ENCODE measurements at places on chromosomes 4 and X. TPM values are rescaled to one million over a fixed set of nuclear protein-coding genes. Genes with fewer than 3 reads are reported as not detected.
A peak's percentile ranks its signal among the peaks of the same experiment; 100 is the strongest.

GRCh38 chr4:179624768-179625181 is 2182.5 kb upstream of the AGA start:
- no peak for DNase-seq

- no peak for DNase-seq
Measured at GRCh38 chrX:73964579-73964978, 339.4 kb upstream of the ZCCHC13 start.

GRCh38 chr4:129532573-129532972 is 436.6 kb downstream of the C4orf33 start:
- DNase-seq, result no peak

TRPC3 gene
- polyA plus RNA-seq, result not detected

GRCh38 chr4:42638993-42639392 is 17.9 kb downstream of the ATP8A1 start:
- DNase-seq, result no peak

MAGEC2 gene
- not detected for polyA plus RNA-seq

GRCh38 chr4:121938282-121939092 is 13.4 kb downstream of the TRPC3 start:
- DNase-seq, result no peak

FAM9B gene
- not detected for polyA plus RNA-seq

GRCh38 chr4:128381748-128382559 is 94.3 kb upstream of the PGRMC2 start:
- DNase-seq, result no peak

MPC1L gene
- polyA plus RNA-seq, result not detected

- no peak for DNase-seq
Measured at GRCh38 chr4:16772366-16772850, 126.0 kb downstream of the LDB2 start.

DCAF12L2 gene
- 0.07 TPM for polyA plus RNA-seq

DNA sequence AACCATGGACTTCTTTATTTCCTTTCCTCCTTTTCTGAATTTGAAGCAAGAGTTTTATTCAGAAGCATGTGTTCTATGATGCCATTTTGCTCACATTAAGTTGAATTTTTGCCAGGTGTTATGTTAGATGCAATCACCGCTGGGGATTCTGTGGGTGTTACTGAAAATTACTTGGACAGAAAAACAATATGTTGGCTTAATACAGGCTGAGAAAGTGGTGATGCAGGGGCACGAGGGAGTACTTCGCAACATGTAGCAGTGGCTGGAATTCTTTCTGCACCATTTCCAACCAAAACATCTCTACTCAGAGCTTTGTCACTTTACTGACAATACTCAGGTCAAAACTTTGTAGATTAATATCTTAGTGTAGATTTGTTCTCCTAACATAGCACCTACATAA is 109.2 kb upstream of the PCDH18 start:
- DNase-seq, result no peak

GRCh38 chr4:22514481-22514880 is 1.4 kb downstream of the ADGRA3 start:
- no peak for DNase-seq

DNA sequence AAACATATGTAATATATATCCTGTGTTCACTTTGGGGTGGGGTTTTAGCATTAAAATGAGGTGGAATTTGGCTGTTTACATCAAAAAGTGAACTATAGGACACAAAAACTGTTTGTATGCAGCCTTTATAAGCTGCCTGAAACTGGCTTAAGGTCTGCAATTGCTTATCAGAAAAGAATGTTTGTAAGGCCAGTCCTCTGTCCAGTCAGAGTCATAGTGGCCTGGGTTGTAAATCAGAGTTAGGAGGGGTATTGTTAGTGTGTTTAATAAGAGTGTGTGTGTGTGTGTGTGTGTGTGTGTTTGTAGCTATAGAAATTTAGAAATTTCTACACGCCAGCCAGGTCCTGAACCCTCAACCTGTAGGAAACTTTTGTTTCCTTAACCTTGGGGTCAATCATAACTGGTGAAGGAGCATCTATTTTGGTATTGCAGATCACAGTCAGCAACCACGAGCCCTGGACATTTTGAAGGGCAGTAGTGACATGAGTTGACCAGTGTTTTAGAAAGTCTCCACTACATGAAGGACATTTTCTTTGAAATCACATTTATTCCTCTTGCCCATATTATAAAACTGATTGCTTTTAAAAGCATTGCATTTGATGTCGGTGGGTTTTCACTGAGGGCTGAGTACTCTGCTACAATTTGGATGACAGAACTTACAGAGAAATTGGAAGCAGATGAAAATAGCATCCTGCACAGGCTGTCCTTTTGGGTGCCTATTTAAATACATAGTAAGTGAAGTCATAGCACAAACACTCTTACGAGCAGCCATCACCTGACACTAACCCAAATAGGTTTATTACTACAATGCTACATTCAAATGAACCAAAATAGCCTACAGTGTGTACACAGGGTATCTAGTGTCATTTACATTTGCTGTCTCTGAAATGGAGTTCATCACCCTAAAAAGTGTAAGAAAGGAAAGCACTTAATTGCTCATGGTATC is 11.2 kb upstream of the TMEM154 start:
- no peak for DNase-seq

DNA sequence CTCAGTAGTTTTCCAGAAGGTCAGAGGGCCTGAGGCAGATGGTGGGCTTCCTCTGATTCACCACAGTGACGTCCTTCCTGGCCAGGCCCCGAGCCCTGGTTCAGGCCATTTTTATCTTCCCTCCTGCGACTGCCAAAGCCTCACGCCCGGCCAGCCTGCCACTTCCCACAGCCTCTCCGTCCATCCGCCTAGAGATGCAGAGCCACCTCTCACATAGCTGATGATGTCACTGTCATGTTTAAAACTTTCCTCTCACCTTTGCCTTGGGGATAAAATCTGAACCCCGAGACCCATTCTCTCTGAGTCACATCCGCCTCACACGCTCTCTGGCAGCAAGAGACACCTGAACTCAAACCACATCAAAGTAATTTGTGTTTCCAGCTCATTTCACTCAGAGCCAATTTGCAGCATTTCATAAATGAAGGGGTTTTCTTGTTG is 175.3 kb downstream of the QDPR start:
- no peak for DNase-seq

DNA sequence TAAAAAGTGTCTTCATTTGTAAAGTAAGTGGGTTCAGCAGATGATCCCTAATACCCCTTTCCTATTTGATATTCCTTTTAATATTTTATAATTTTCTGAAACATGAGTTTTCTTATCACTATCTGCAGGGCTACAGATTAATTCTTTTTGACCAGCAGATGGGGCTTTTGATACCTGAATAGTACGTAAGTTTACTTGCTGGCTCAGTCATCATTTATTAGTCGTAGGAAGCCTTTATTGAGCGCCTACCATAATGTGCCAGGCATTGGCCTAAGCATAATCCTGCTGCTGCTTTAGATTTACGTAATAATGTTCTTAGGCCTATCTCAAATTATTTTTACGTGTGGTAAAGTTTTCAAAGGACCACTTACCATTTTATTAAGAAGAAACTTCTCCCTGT is 33.1 kb downstream of the OSTC start:
- peak; percentile 27 for DNase-seq

DNA sequence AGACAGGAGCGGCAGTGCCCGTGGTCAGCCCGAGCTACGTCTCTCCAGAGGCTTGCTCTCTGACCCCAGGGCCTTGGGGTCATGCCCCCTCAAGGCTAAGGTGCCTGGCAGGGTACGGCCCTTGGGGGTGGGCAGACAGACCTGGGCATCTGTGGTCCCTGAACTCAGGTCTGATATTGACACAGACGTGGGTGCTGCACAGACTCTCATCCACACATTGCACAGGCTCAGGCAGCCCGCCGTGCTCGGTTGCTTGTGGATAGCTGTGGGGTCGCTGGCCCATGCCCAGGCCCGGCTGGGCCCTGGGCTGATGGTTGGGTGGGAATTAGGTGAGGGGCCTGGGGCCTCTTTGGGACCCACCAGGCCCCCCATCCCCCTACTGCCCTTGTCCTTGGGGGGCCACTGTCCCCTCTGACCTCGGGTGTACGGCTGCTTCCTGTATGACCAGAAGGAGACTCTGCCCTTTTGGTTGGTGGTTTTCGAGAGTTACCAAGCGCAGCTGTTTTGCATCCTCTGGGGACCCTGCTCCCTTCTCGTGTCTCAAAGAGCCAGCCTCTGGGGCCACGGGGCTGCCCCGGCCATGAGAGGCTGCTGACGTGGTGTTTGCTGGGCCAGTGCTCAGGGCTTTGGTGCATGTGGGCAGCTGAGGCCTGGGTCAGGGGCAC is 10.1 kb downstream of the FGFRL1 start:
- no peak for DNase-seq

DNA sequence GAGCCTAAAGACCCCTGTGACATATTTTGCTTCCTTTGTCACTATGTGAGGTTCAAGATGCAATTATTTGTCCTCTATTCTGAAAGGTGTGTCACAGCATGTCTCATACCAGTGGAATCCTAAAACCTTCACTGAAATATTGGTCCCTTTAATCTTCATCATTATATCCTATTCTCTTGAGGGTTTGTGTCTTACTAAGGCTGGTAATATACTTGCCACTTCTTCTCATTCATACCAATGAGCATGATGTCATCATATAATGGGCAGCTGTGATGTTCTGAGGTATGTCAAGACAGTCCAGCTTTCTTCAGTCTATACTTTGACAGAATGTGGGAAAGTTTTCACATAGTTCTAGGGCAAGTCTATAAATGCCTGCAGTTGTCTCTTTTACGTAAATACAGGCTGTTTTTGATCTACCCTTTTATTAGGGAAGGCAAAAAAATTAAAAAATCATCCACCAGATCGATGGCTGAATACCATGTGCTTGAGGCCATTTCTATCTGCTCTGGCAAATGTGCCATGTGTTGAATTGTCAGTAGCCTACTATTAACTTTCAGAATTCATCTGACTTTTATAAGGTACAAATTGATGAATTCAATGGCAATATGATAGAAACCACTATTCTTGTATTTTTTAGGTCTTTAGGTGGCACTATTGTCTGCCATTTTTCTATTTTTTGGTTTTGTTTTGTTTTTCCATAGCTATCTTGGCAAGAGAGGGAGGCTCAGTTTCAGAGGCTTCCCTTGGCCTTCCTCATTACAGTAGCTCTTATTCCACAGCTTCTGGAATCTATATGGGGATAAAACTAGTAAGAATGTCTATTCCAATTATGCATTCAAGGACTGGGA is 209.0 kb downstream of the PPARGC1A start:
- DNase-seq, result no peak

DNA sequence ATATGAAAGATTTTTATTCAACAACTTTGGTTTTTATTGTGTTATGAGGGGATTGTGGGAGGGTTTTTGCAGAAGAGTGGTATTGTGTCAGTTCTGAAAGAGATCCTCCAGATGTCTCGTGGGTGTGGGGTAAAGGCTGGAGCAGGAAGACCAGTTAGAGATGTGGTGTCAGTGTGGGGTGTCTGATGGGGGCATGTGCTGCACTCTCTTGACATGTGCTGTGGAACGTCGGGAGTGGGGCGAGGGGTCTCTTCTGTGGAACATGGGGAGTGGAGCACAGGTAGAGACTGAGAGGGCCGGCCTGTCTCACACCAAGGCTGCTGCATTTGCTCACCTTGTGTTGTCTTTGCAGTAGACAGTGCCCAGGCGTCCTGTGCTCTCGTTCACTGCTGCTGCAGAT is 37.6 kb downstream of the FAM193A start:
- no peak for DNase-seq

DNA sequence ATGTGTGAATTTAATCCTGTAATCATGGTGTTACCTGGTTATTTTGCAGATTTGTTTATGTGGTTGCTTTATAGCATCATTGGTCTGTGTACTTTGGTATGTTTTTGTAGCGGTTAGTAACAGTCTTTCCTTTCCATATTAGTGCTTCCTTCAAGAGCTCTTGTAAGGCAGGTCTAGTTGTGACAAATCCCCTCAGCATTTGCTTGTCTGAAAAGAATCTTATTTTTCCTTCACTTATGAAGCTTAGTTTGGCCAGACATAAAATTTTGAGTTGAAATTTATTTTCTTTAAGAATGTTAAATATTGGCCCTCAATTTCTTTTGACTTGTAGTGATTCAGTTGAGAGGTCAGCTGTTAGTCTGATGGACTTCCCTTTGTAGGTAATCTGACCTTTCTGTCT is 1096.1 kb upstream of the SLIT2 start:
- peak; percentile 1 for DNase-seq

GRCh38 chrX:7069556-7069955 is 78.0 kb upstream of the STS start:
- no peak for DNase-seq

TRIM2 gene
- 1.0 TPM for polyA plus RNA-seq

- DNase-seq, result no peak
Measured at GRCh38 chr4:169252339-169253112, 18.2 kb downstream of the SH3RF1 start.

TCEAL2 gene
- not detected for polyA plus RNA-seq

- DNase-seq, result no peak
Measured at GRCh38 chr4:72360075-72360474, 208.9 kb downstream of the ADAMTS3 start.

DNA sequence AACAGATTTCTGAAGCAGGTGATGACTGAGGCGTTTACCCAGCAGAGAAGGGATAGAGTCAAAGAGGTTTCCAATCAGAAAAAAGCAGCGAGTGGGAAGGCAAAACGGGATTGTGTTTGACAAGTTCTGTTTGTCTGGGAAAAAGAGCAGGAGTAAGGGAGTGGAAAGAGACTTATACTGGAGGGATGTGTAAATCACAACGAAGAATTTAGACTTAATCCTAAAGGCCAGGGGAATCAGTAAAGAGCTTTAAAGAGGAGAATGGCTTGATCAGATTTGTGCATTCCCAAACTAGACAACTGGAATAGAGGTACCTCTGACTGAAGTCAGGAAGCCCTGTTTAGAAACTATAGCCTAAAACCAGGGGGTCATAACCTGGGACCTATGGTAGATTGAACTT is 31.5 kb upstream of the LRBA start:
- no peak for DNase-seq

- DNase-seq, result no peak
Measured at GRCh38 chr4:108053251-108053711, 63.6 kb downstream of the HADH start.

GRCh38 chr4:98518559-98519267 is 139.7 kb downstream of the TSPAN5 start:
- DNase-seq, result no peak

DNA sequence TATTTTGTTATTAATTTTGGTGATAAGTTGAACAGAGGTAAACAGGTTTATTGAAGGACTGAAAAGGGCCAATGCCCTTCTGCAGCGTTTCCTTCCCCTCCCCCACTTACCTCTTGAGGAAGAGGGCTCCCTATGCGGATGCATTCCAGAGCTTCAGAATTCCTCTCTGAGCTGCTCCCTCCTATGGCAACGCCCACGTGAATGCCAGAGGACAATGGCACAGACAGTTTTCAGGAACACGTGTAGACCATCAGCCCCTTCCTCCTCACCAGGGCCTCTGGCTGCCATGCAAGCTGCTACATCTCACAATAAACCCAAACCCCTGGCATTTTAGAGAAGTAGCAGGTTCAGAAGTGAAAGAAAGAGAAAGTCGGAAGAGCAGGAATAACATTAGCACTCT is 127.9 kb downstream of the CHRDL1 start:
- no peak for DNase-seq

GRCh38 chr4:147816382-147817254 is 84.7 kb downstream of the ARHGAP10 start:
- no peak for DNase-seq

XAGE2 gene
- not detected for polyA plus RNA-seq

GRCh38 chrX:2828959-2829411 is 255 bp downstream of the GYG2 start:
- no peak for DNase-seq

P2RY10 gene
- not detected for polyA plus RNA-seq
